ENCODE measurements at places on chromosomes 3 and 15.

GRCh38 chr3:182349051-182349450 lies 444.3 kb upstream of the ATP11B start:
- DNase-seq = no peak

GRCh38 chr3:25817638-25818037 lies 27.7 kb downstream of the OXSM start:
- no peak for DNase-seq

DNA sequence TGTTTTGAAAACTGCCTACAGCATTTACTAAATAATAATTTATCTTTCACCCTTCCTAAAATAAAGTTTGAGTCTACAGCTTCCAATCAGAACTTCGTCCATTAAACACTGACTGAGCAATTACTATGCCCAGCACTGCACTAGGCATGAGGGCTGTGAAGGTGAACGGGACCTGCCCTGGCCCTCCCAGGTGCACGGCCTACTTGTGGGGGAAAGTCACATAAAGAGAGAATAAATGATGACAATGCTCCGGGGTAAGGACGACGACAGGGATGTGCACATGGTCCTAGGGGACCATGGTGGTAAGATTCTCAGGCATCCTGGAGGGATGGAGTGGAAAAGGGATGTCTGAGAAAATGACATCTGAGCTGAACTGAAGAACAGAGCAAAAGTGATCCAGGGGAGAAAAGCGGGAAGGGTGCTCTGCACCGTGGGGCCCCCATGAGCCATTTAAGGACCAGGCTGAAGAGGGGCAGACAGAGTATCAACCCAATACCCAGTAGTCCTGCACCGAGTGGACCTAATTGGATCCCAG lies 11.5 kb downstream of the PLA2G4F start:
- DNase-seq = no peak

GRCh38 chr15:58269455-58270414 lies 131.6 kb downstream of the AQP9 start:
- peak; percentile 9 for DNase-seq

DNA sequence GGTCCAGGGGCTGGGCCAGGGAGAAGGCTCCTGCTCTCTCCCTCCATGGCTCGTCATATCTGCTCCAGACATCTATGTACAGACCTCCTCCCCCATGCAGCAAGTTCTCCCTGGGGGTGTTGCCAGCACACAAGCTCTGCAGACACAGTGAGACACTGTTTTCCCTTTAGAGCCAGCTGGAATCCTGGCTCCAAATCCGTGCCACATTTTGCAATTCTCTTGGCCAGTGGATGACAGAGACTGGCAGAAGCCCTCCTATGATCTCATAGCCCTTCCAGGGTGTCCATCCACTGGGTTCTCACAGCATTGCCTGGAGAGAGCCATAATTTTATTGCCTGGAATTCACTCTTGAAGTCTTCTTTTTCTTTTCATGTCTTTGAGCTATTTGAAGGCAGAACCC lies 203.9 kb downstream of the TLE3 start:
- no peak for DNase-seq

DNA sequence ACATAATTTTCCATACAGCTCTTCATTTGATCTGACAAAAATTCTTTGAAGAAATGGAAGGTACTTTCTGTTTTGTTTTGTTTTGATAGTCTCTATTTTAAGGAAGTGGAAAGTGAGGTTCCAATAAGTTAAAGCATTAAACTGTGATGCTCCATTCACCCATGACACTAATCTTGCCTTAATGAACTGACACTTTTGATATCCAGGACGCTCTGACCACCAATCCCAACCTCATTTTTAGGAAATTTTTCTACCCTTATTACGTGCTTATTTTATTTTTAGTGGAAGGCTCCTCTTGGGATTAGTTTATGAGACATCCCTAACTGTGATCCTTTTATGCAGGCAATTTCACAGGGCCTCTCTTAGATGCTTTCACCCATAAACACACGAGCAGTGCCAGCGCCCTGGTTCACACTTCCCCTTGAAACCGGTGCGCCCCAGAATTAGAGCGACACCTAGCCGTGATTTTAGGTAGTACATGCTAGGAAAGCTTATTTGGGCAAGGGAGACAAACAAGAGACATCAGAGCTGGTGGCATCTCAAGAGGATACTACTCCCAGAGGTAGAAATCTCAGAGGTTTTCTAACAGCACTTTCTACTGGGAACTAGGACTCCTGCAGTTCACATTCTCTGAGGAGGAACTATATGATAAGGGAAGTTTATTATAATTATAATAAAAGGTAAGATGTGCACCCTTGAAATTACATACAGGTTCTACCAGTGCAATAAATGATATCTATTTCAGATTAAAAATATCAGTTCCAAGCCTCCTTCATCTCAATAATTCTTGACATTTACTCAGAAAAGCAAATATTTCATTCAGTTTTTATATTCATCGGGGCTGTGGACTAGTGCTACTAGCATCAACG lies 173.9 kb downstream of the SLC9A9 start:
- DNase-seq = peak; percentile 66

DNA sequence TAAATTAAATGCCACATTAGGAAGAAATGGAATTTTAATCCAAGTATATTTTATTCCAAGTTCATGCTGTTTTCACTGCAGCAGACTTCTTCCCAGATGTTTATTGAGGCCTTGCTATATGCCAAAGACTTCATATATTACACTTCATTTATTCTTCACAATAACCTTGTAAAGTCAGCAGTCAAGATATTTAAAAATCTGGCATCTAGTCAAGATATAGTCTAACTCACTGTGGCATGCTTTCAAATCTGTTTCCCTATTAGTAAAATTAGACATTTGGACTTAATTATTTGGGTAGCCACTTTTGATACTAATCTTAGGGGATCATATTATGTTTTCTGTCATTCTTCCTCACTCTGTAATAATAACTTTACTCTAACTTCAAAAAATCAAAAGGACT lies 81.5 kb upstream of the VGLL3 start:
- DNase-seq = no peak

DNA sequence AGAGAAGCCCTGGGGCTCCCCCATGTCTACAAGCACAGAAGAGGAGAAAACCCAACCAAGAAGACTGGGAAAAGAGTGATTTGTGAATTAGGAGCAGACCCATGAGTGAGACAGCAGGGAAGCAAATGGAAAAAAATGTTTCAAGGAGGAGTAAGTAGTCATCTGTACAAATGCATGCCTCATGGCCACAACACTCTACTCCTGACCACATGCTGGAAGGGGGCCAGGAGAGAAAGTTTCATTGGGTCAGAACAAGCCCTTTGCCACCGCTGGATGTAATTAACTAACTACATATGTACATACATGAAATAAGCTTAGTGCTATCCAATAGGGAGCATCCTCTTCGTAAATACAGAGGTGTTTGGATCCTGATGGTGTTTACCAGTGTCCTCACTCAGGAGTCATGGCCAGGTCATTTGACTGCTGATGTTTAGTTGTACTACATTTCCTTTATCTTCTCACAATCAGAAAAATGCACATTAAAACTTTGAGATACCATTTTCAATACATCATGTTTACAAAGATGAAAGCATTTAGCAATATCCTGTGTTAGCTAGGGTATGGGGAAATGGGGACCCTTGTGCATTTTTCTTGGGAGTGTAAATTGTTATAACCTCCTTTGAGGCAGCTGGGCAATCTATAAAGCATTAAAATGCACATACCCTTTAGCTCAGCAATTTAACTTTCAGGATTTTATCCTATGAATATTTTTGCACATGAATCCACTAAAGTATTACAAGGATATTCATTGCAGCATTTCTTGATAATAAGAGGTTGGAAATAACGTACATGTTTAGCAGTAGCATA lies 27.1 kb downstream of the CLRN1 start:
- no peak for DNase-seq

DNA sequence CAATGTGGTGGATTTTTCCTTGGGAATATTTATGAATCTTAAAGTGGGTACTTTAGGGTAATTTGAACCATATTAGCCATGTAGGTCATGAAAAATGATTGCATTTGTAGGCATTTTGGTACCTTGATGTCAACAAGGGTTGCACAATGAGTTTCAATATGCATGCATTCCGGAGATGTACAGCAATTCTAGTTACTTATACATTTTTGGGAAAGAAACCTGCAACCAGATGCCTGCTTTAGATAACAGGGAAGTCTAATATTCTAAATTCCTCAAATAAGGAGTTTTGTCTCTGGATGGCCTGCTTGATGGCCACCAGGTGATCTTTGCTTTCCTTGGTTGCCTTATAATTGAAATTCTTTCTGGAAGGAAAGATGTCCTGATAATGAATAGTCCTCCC lies 240.5 kb upstream of the SETMAR start:
- DNase-seq = no peak

DNA sequence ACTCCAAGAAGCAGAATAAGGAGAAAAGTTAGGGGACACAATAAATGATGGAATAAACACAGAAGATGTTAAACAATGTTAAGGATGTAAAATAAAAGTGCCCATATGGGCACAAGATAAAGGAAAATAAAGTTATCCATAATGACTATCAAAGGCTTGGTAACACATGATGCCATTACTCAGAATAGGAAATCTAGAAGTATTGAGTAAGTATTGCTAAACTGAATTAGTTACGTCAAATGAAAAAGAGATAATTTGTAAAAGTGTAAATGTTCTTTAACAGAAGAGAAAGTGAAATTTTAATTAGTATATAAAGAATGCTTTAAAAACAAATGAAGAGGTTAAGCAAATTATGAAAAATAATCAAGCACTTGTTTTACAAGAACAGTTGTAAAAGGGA lies 6.7 kb downstream of the COPS2 start:
- DNase-seq = no peak

- no peak for DNase-seq
Measured at GRCh38 chr3:184737641-184738505, 26.0 kb upstream of the MAGEF1 start.

DNA sequence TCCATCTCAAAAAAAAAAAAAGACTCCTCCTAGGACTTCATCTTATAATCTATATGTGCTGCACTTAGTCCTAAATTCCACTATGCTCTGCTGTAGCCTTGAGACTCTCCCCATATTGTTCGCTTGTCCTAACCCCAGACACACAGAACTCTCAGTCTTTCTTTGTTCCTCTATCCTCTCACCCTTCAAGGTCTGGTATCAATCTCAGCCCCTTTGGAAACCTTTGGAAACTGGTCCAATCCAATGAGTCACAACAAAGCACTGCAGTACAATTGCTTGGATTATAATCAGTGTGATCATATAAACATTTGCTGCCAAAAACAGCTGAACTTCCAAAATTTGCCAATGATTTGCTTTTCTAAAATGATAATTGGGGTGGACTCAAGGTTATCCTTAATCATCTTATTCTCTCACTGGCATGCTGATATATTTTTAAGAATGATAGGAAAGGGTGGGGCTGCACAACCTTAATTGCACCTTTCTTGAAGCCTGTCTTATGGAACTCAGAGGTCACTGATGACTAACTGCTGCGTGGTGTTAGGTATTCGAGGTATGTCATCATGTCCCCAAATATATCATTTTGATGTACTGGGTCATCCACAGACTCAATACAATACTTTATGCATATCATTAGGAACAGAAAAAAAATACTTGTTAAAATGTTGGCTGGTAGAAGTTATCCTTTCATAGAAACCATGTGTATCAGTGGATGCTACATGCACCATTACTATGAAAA lies 756.7 kb downstream of the NR2F2 start:
- no peak for DNase-seq

DNA sequence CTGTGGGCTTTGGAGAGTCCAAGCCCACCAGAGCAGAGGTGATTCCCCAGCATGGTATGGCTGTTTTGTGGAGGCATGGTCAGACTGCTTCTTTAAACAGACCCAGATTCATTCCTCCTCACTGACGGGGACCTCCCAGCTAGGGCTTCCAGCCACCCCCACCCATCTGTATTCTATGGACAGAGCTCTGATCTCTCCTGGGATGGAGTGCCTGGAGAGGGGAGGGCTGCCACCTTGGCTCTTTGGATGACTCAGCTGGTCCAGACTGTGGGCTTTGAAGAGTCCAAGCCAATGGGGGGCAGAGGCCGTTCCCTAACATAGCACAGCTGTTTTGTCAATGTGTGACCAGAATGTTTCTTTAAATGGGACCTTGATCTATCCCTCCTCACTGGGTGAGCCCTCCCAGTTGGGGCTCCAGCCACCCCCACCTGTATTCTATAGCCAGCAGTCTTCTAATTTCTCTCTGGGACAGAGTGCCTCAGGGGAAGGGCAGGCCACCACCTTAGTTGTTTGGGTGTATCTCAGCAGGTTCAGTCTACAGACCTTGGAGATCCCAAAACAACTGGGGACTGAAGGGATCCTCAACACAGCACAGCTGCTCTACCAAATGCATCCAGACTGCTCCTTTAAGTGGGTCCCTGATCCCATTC lies 122.0 kb upstream of the OSTN start:
- DNase-seq = no peak

DNA sequence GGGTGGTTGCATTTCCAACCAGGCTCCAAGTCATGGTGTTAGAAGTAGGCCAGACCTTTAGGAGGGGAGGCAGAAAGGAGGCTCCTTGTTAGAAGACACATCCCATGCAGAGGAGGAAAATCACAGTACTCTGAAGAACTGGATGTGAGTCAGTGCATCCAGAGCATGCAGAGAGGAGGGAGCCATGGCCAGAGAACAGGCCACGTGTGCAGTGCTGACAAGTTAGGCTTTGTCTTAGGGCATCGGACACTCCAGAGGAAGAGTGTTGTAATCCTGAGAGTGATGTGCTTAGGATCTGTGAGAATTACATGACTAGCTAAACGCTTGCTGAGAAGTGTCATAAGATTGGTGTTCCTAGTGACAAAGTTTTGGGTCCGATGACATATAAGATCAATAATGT lies 456.5 kb upstream of the THRB start:
- no peak for DNase-seq

GRCh38 chr3:127120851-127121647 lies 71.9 kb upstream of the PRR23E start:
- no peak for DNase-seq

GRCh38 chr3:122365073-122365472 lies 18.0 kb downstream of the MIX23 start:
- DNase-seq = no peak

DNA sequence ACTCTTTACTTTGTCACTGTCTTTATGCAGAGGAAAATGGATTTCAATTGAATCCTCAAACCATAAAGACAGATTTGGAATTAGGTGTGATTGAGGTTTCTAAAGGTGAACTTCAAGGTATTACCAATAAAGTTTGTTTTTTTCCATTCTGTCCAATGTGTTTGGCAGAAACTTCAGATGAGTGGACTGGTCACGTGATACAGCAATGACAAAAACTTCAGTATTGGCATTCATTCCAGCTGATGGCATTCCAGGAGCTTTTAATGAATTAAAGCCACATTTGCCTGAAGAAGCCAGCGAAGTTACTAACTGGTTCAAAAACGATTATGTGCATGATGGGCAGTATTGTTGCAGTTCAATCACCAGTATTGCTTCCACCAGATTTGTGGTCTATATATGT lies 4.5 kb upstream of the MASP1 start:
- no peak for DNase-seq

DNA sequence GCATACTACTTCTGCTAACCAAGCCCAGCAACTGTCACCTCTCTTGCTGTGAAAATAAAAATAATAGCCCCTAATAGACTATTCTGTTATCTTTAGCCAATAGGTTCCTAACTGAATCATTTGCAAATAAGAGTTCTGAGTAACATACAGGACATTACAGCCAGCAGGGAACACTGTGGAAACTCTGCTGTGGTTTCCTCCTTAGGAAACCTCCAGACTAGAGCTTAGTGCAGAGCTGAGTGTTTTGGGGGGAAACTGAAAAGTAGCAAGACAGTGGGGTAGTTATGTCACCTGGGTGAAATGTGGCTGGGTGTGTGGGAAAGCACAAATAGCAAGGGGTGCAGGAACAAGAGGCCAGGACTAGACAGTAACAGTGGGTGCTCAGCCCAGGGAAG lies 32.4 kb downstream of the DZIP1L start:
- DNase-seq = no peak
